ENCODE measurements at places on chromosomes 3 and 15. TPM values are rescaled to one million over a fixed set of nuclear protein-coding genes. Genes with fewer than 3 reads are reported as not detected.

Gene SKOR1
- not detected for polyA plus RNA-seq

Gene GOLGA8G
- not detected for polyA plus RNA-seq

Gene CPN2
- 1.3 TPM for polyA plus RNA-seq

Gene IMPG2
- 0.12 TPM for polyA plus RNA-seq

DNA sequence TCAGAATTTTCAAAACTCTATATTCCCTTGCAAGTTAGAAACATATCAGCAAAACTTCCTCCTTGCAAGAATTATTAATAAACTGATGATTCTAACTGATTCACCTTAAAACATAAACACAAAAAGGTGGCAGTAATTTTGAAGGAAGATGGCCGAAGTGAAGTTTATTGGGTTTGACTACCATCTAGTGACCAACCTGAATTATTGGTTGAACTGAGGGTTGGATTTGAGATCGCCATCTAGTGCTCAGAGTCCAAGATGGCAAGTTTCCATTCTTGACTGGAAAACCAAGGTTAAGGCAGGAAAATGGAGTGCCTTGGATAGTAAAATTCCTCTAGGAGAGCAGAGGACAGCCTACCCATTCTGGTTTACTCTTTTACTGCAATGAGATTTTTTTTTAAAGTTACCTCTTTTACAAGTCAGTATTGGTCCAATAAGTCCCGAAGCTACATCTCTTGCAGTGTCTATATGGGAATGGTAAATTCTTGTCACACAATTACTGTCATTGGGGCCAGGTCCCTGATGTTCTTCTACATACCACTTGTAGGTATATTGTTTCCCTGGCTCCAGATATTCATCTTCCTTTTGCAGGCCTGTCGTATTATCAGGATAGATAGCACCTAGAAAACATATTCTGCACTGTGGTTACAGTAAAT lies 51.6 kb upstream of the CP start:
- peak; percentile 93 for DNase-seq

DNA sequence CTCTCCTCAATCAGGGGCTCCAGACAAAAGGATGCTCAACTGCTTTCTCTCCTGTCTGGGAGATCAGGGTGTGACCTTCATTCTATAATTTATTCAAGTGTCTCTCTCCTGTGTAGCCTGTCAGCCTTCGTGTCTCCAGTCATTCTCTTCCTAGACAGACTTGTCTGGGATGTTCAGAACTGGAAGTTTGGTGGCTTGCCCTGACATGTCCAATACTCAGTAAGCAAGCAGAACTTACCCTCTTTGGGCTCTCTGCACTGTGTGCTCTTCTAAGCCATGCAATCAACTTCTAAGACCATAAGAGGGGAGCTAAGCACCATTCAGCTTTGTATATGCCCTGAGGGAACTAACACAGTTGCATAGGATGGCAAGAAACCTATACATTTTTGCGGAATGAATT lies 14.1 kb downstream of the ACKR2 start:
- DNase-seq, result no peak

DNA sequence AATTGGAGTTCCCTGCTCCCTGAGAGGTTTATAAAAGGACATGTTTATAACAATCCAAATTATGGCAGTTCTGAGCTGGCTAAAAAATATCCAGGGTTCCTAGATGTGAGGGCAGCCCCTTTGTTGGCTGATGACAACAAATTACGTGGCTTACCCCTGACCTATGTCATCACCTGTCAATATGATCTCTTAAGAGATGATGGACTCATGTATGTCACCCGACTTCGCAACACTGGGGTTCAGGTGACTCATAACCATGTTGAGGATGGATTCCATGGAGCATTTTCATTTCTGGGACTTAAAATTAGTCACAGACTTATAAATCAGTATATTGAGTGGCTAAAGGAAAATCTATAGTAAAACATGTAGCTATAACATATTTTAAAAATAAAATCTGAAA lies 13.9 kb downstream of the AADAC start:
- no peak for DNase-seq

GRCh38 chr3:57659806-57660439 lies 33.0 kb downstream of the DENND6A start:
- no peak for DNase-seq

- peak; percentile 97 for DNase-seq
Measured at GRCh38 chr3:171876680-171877147, 33.6 kb downstream of the TMEM212 start.

- peak; percentile 59 for DNase-seq
Measured at GRCh38 chr3:46558184-46559043, 7.7 kb downstream of the LRRC2 start.
